ENCODE measurements at places on chromosomes 5 and 9. TPM values are rescaled to one million over a fixed set of nuclear protein-coding genes. Genes with fewer than 3 reads are reported as not detected.

The NACC2 gene
- 11.1 TPM for total RNA-seq

DNA sequence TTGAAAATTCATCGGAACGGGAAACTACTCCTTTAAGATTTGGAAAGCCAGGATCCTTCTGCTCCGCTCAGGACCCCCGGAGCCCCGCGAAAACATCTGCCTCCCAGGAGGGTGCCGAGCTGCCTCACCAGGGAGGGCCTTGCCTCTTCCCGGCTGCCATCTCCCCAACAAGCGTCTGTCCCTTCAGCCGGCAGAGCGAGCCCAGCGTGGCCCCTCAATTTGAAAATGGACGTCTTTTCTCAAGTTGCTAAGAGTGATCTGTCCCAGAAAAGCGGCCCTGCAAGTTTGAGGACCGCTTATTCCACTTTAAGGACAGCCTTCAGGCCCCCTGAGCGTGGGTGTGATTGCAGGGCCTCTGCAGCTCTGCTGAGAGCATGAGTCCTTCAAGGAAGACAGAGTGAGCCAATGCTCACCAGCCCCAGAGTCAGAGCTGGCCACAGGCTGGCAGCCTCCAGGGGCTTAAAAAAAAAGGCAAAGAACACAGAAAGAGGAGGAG, 101.3 kb downstream of the PHF2 start:
- DNase-seq = no peak

DNA sequence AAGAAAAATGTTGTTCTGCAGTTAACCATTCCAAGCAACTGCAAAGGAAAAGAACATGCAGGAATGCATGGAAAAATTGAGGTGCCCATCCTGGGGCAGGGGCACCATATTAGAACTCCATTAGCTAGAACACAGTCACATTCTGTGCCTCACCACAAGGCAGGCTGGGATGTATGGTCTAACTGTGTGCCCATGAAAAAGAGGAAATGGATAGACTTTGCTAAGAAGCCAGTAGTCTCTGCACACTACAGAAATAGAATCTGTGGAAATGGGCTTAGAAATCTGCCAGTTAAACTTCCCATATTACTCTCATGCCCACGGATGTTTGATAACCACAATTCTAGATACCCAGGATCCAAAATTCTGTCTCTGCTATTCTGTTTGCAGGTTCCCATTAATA, 423.8 kb upstream of the SMARCA2 start:
- no peak for DNase-seq

GRCh38 chr5:146107901-146108300, 2.5 kb upstream of the PLAC8L1 start:
- DNase-seq = peak; percentile 31

GRCh38 chr9:95266649-95267048, 50.9 kb downstream of the FANCC start:
- DNase-seq = no peak

Data from IMR-90 (cell line).